Cardiac muscle cell (in vitro differentiated cells and primary cell): ENCODE measurements at places on chromosomes 2 and 18. TPM values are rescaled to one million over a fixed set of nuclear protein-coding genes. Genes with fewer than 3 reads are reported as not detected.

GRCh38 chr2:119823734-119824334 lies 64.1 kb downstream of the PTPN4 start:
- DNase-seq = peak; percentile 70
- no peaks in the 10 kb centered on the region for H3K4me1 ChIP-seq
- H3K36me3 ChIP-seq = no peaks in the 10 kb centered on the region

DNA sequence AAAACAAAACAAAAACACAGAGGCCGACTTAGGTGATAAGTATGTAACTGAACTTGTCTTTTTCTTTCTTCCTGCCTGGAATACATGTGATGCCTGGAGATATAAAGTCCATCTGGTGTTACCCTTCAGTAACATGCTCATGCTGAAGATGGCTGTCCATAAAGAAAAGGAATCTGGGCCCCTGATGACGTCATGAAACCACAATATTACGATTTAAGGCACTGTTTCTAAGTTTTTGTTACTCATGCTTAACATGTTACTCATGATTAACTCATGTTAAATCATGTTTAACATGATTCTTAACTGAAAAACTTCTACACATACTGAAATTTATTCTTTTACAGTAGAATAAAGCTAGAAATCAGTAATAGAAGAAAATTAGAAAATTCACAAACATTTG lies 49.0 kb downstream of the STRADB start:
- no peaks in the 10 kb centered on the region for H3K36me3 ChIP-seq
- no peak overlapping the region for H3K4me3 ChIP-seq
- DNase-seq = peak; percentile 31
- no peaks in the 10 kb centered on the region for H3K4me1 ChIP-seq
- no peak overlapping the region for H3K27ac ChIP-seq

DNA sequence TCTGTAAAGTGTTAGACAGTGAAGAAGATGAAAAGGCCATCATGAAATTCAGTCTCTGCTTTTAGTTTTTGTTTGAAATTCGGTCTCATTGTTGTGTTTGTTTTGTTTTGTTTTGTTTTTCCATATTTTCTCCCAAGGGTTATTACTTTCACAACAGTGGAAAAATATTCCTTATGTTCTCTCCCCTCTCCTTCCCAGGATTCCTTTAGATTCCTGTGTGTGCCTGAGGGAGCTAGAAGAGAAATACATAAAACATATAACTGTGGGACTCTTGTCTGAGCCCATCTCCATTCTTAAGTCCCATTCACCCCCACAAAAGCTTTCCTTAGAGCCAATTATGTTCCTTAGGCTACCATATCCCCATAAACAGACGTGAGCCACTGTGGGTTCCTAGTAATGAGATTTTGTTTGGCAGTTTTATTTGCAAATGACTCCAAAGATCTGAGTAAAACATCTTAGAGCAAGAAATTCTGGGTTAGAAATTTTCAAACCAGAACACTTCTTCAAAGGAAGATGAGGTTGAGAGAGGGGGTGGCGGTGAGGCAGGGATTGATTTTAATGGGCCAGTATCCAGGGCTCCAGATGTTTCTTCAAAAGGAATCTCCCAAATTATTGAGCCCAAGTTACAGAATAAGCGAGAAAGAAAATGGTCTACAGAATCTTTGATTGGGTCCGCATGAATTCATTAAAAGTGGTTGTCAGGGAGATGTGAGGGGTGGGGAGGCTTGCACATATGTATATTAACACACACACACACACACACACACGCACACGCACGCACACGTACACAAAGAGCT lies 157.8 kb upstream of the TNP1 start:
- H3K27me3 ChIP-seq = no peaks in the 10 kb centered on the region
- H3K36me3 ChIP-seq = no peaks in the 10 kb centered on the region
- H3K4me1 ChIP-seq = no peaks in the 10 kb centered on the region
- no peak overlapping the region for H3K27ac ChIP-seq
- no peak for DNase-seq

GRCh38 chr18:54806526-54806925 lies 21.8 kb upstream of the RAB27B start:
- no peaks in the 10 kb centered on the region for H3K36me3 ChIP-seq
- no peak overlapping the region for H3K4me3 ChIP-seq

DNA sequence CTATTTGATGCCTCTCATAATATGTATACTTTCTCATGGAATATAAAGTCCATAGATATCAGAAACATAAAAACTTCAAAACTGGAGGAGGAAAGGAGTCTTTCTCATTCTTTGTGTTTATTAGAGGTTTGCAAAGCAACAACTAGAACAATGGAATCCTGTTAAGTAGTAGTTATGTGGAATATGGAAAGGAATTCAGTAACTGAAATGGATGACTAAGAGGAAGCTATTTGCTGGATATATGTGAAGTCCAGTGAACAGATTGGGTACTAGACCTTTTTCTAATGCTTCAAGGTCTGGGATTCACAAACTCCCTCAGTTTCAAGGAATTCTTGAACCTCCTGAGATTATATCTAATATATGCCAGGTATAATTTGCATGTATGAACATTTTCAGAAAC lies 353.6 kb upstream of the FANCL start:
- no peaks in the 10 kb centered on the region for H3K4me1 ChIP-seq
- no peaks in the 10 kb centered on the region for H3K36me3 ChIP-seq
- H3K27me3 ChIP-seq = no peaks in the 10 kb centered on the region
- no peak overlapping the region for H3K4me3 ChIP-seq
- no peak overlapping the region for H3K27ac ChIP-seq

DNA sequence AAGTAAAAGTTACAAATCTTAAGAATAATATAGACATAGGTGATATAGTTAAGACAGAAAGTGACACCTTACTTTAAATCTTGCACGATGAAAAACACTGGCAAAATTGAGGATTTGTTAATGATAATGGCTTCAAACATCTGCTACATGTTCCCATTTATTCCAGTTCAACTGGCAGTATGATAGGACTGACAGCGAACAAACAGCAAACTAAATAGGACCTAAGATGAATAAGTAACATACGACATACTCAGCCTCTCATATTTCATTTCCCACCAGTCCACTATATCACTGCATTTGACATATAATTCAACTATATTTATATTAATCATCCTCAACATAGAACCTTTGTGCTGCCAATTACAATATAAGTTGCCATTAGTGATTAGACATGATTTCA lies 36.3 kb downstream of the ACVR1C start:
- peaks cover 24% of the 10 kb centered on the region for H3K27me3 ChIP-seq
- no peak overlapping the region for H3K4me3 ChIP-seq
- no peak for DNase-seq
- no peaks in the 10 kb centered on the region for H3K4me1 ChIP-seq
- no peak overlapping the region for H3K27ac ChIP-seq
- no peaks in the 10 kb centered on the region for H3K36me3 ChIP-seq

GRCh38 chr18:29753379-29753778 lies 1289.2 kb downstream of the DSC3 start:
- H3K27ac ChIP-seq = no peak overlapping the region
- DNase-seq = no peak
- H3K27me3 ChIP-seq = no peaks in the 10 kb centered on the region
- no peaks in the 10 kb centered on the region for H3K36me3 ChIP-seq

DNA sequence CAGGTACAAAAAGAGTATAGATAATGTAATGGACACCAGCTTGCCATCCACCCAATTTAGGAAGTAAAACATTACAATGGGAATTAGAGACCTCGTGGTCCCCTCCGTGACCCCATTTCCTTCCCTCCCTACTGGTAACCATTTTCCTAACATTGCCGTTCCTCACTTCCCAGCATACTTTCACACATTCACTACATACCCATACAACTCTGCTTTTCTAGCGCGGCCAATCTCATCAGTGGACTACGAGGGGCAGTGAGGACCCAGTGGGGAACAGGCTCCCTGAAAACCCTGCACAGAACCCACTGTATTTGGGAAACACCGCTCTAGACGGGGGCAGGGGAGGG lies 1.1 kb downstream of the ENOSF1 start:
- H3K36me3 ChIP-seq = no peaks in the 10 kb centered on the region
- H3K27me3 ChIP-seq = no peaks in the 10 kb centered on the region
- peaks cover 5% of the 10 kb centered on the region for H3K4me1 ChIP-seq
- DNase-seq = no peak
- H3K4me3 ChIP-seq = peak overlapping the region; percentile 78

CYB5A gene
- 150 and 207 TPM in 2 replicates for total RNA-seq

DNA sequence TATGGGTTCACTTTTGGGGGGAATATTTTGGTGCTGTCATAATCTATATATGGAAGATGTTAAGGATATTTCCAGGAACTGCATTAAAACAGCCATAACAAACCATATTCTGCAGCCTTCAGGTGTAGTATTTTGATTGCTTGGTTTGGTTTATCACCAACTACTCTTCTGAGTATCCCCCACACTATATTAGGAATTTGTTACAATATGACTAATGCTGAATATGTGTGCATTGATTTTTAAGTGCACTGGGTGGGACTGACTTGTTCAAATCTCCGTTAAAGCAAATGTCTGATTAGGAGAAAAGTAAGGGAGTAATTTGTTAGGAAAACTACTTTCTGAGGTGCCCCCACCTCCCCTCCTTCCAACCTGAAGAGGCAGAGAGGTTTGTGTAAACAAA lies 47.7 kb downstream of the SPTBN1 start:
- H3K27me3 ChIP-seq = no peaks in the 10 kb centered on the region
- DNase-seq = no peak
- no peak overlapping the region for H3K27ac ChIP-seq
- H3K36me3 ChIP-seq = no peaks in the 10 kb centered on the region
- no peak overlapping the region for H3K4me3 ChIP-seq

- H3K4me1 ChIP-seq = no peaks in the 10 kb centered on the region
- no peaks in the 10 kb centered on the region for H3K36me3 ChIP-seq
- no peak overlapping the region for H3K27ac ChIP-seq
- DNase-seq = no peak
- no peaks in the 10 kb centered on the region for H3K27me3 ChIP-seq
Observed at GRCh38 chr2:128263902-128264331, 54.8 kb downstream of the HS6ST1 start.

DNA sequence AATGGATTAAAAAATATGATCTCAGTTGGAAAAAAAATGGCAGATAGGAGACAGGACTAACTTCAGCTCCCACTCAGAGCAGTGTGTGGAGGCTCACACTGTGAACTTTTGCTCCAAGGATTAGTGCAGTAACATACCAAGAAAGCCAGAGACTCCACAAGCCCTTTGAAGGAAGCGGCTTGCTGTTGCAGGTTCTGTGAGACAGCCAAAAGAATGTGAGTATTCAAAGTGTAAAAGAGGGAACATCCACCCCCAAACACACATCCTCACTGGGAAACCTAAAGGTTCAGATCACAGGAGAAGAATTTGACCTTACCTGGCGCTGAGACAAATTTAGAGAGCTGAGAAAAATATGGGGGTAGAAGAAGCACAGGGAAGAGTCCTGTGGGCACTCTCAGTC lies 77.5 kb downstream of the FAM171B start:
- H3K27ac ChIP-seq = no peak overlapping the region
- H3K27me3 ChIP-seq = no peaks in the 10 kb centered on the region
- H3K4me3 ChIP-seq = no peak overlapping the region
- no peaks in the 10 kb centered on the region for H3K36me3 ChIP-seq
- no peak for DNase-seq
- no peaks in the 10 kb centered on the region for H3K4me1 ChIP-seq

DNA sequence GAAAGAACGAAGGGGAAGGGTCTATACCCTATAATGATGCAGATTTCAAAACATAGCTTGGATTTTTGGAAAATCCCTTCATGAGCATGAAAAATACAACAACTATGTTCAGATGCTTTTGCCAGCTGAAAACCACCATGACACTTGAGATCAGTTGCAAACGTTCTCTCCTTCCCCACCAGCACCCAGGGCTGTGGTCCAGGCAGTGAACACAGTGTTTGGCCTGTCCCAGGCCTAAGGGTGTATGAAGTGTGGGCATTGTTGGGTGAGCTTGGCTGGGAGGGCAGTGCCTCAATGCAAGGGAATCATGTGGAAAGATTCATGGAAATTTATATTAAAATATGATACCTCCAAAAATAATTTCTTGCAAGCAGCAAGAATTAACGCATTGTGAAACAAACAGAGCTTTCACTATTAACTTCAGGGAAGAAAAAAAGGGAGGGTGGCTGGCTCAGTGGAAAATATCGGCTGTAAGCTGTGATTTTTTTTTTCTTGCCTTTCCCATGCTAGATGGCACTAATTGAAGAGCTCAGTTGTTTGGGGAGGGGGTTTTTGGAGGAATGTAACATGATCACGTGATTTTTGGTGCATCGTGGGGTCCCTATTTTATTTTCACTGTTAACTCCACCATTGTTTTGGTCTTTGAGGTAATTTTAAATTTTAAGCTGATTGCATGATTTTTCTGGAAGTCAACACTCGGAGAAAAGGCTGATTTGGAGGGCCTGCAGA lies 52.0 kb downstream of the CDC42EP3 start:
- H3K27ac ChIP-seq = peak overlapping the region; percentile 38
- H3K27me3 ChIP-seq = no peaks in the 10 kb centered on the region
- H3K4me3 ChIP-seq = no peak overlapping the region
- DNase-seq = no peak
- no peaks in the 10 kb centered on the region for H3K36me3 ChIP-seq

- peak; percentile 70 for DNase-seq
- no peaks in the 10 kb centered on the region for H3K36me3 ChIP-seq
- peaks cover 5% of the 10 kb centered on the region for H3K4me1 ChIP-seq
- H3K27ac ChIP-seq = peak overlapping the region; percentile 52
Observed at GRCh38 chr2:202450785-202451184, 74.7 kb downstream of the BMPR2 start.

GRCh38 chr2:1891971-1892486 lies 147.7 kb upstream of the PXDN start:
- no peaks in the 10 kb centered on the region for H3K27me3 ChIP-seq
- H3K36me3 ChIP-seq = no peaks in the 10 kb centered on the region
- peaks cover 12% of the 10 kb centered on the region for H3K4me1 ChIP-seq
- DNase-seq = no peak
- H3K4me3 ChIP-seq = no peak overlapping the region
- H3K27ac ChIP-seq = peak overlapping the region; percentile 81

GRCh38 chr2:231765496-231765929 lies 15.6 kb downstream of the PDE6D start:
- no peak overlapping the region for H3K4me3 ChIP-seq
- no peak for DNase-seq
- H3K36me3 ChIP-seq = no peaks in the 10 kb centered on the region
- H3K27ac ChIP-seq = no peak overlapping the region

FSHR gene
- 0.95 and 1.9 TPM in 2 replicates for total RNA-seq

- H3K27me3 ChIP-seq = no peaks in the 10 kb centered on the region
- H3K36me3 ChIP-seq = peaks cover 3% of the 10 kb centered on the region
- no peaks in the 10 kb centered on the region for H3K4me1 ChIP-seq
- no peak overlapping the region for H3K27ac ChIP-seq
Observed at GRCh38 chr2:46632349-46632748, 153.0 kb downstream of the TMEM247 start.

MORN2 gene
- 17.8 and 21.1 TPM in 2 replicates for total RNA-seq

DNA sequence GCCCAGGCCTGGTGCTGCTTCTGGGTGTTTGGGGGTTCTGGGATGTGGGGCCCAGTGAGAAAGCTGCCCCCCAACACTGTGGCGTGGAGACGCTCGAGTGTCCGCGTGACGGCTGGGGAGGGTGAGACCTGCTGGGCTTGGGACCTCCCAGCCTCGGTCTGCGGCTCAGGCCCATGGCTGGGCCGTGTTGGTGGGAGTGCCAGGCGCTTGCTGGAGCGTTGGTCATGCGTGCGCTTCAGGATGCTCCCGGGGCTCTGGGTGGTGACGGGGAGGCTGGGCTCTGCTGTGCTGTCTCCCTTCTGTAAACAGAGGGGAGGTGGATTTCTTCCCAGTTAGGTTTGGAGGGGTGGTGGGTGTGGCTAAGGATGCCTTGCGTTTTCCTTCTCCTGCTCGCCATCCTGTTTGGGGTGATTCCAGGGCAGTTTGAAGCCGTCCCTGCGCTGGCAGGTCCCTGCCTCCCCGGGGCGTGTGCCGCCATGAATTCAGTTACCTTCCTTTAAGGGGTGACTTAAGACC lies 606 bp downstream of the GAL3ST2 start:
- H3K36me3 ChIP-seq = no peaks in the 10 kb centered on the region
- no peak for DNase-seq
- no peak overlapping the region for H3K4me3 ChIP-seq
- H3K27ac ChIP-seq = no peak overlapping the region
